ENCODE measurements at places on chromosomes 5 and 9.

GRCh38 chr5:148176480-148176879 is 8.1 kb downstream of the SPINK14 start:
- DNase-seq: no peak

DNA sequence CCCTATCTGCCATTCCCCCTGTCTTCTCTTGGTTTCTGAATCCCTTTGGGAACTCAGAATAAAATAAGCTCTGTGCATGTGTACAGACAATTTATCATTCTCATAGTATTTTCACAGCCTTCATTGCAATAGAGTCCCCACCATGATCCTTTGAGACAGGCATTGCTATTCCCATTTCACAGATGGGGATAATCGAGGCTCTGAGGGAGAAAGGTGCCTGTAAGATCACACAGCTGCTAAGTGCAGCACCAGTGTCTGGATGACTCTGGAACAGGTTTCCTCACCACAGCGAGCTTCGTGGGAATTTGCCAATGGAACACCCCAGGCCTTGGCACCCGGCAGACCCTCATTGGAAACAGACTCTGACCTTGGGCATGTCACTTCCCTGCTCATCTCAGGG is 293.6 kb downstream of the NSG2 start:
- no peak for DNase-seq

DNA sequence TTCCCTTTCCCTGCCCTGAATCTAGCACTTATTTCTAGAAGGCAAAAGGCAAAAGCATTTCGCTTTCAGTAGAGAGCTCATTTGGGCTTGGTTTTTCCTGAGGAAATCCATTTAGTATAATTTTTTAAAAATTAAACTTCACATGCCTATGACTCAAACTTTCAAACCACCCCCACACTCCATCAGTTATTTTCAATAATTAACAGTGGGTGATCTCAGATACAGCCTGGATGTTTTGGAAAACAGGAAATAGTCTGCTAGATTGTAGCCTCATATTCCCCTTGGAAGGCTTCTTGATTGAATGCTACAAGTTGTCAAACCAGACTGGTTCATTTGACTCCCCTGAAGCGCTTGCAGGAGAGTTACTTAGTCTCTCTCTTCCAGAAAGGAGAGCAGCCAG is 40.6 kb downstream of the SEMA5A start:
- DNase-seq: no peak

GRCh38 chr9:13568405-13568804 is 288.9 kb upstream of the MPDZ start:
- DNase-seq: no peak

DNA sequence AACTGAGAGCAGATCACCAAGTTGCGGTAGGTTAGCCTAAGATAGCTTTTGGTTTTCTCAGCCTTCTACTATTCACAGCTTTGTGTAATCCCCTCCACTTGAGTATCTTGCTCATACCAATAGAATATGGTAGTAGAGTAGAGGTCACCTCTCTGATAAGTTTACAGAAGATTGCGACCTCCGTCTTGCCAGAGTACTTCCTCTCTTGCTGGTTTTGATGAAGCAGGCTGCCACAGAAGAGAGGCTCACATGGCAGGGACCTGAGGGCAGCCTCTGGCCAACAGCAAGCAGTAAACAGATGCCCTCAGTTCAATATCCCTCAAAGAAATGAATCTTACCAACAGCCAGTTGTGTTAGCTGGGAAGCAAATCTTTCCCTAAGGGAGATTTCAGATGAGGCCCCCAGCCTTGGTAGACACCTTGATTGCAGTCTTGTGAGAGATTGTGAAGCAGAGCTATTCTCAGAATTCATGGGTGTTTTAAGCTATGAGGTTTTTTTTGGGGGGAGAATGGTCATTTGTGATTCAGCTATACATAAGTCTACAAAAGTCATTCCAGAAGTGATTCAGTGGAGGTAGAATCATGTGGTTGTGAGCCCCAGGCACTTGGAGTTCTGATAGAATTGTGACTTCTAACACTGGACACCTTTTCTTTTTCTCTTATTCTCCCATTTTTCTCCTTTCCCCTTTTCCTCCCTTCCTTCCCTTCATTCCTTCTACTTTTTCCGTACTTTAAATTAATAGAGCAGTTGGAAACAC is 22.7 kb upstream of the CDKN2B start:
- DNase-seq: no peak

DNA sequence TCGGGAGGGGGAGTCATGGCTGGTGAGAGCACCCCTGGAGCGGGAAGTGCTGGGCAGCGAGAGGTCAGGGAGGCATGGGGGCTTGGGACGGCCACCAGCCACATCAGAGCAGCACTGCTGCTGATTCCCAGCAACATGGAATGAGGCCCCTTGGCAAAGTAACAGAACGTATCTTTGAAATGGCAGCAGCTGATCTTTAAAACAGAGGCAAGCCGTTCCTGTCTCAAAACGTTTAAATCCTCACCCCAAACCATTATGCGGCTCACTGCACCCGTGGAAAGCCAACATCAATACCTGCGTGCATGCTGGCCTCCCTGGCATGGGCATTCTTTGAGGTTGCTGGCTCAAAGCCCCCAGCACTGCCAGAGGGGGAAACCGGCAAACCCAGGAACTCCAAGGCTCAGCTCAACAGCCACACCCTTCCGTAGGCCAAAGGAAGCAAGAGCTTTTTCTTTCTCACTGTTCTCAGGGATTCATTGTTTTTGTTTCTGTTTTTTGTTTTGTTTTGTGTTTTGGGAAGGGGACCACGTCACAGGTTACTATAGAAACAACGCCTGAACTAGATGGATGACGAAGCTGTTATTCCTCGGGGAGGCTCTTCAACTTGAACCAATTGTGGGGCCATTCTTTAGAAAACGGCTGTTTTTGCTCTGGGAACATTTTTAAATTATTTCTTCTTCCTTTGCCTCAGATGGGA is 28.1 kb upstream of the OBP2B start:
- DNase-seq: no peak

- DNase-seq: no peak
Measured at GRCh38 chr5:142486581-142486980, 161.8 kb upstream of the SPRY4 start.

- no peak for DNase-seq
Measured at GRCh38 chr5:133356396-133356983, 255.9 kb downstream of the FSTL4 start.

DNA sequence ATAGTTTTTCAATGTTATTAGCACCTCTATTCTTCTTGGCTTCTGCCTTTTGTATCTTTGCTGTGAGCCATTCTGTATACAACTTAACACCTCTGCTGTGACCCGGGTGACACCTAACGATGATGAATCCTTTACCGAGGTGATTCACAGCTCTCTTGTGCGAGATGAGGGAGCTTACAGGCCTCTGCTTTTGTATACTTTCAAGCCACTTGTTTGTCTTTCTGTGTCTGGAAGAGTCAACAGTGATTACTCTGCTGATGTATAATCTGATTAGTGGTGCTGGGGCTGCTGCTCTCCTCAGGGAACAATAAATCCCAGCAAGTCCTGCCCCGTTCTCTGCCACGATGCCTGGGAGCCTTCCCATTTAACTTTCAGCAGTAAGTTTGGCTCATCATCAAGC is 442.9 kb upstream of the SGCD start:
- no peak for DNase-seq

GRCh38 chr9:37922363-37923117 is 18.6 kb upstream of the SLC25A51 start:
- no peak for DNase-seq

DNA sequence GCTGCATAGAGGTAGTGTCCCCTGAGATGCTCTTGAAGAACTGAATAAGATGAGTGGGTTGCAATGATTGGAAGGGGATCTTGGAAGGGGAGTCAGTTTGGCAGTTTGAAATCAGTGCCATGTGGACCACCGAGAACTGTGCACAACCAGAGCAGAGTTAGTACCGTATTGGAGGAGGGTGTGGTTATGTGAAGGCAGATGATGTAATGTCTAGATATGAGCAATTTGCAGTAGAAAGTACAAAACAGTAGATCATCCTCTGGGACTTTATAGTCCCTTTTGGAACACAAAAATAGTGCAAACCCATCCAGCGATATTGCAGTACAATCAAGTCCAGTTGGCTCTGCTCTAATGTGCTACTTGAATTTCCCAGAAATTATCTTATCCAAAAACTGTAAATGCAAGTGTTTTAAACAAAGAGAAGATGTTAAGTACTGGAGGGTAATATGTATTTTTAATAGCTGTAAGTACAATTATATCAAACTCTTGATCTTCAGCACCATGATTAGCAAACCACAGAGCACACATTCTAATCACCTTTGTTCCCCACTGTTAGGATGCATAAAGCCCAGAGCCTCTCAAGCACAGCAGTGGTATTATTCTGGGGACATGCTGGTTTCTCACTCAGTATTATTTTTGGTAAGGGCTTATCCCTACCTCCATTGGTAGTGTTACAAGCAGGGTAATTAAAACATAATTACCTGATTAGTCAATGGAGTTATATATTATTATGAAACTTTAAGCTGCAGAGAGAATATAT is 41.5 kb downstream of the MEGF10 start:
- DNase-seq: no peak

GRCh38 chr5:179176166-179176565 is 116.0 kb downstream of the ZNF354C start:
- DNase-seq: no peak

- no peak for DNase-seq
Measured at GRCh38 chr9:94907264-94907936, 180.9 kb downstream of the AOPEP start.

DNA sequence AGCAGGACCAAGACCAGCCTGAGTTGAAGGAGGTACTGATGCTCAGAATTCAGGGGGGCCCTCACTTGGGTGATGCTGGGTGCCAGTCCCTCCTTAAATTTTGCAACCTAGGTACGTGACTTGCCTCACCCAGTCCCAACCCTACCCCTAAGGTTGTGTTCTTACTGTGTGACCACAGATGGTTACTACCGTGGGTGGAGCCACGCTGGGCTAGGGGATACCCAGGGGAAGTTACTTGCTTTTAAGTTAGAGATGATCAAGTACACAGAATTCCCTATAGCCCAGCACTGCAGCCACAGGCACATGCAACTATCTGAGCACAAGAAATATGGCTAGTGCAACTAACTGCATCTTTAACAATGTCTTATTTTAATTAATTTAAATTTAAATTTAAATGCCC is 32.9 kb downstream of the NXNL2 start:
- no peak for DNase-seq

- no peak for DNase-seq
Measured at GRCh38 chr5:42591015-42591414, 165.6 kb upstream of the CCDC152 start.
